ENCODE measurements at places on chromosomes 5 and 9. TPM values are rescaled to one million over a fixed set of nuclear protein-coding genes. Genes with fewer than 3 reads are reported as not detected.

GRCh38 chr5:144549580-144549979, 378.9 kb downstream of the KCTD16 start:
- DNase-seq, result no peak

GRCh38 chr5:74738406-74738805, 28.5 kb downstream of the GFM2 start:
- DNase-seq, result no peak

GRCh38 chr5:66255714-66256113, 111.6 kb downstream of the SREK1 start:
- no peak for DNase-seq

DNA sequence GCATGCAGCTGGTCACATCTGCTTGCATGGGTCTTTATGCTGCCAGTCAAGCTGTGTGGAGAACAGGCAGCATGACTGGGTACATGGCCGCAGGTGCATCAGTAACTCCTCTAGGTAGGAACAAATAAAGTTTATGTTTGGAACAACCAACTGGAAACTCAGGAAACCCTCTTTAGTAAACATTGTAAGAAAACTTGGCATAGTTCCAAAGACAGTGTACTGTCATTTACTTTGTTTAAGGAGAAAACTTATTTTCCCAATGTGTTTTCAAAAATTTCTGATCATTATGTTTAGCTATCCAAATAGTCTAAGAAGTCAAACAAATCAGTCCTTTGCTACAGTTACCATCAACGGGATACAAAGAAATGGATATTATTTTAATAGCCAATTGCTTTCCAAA, 386.0 kb downstream of the CHSY3 start:
- no peak for DNase-seq

DNA sequence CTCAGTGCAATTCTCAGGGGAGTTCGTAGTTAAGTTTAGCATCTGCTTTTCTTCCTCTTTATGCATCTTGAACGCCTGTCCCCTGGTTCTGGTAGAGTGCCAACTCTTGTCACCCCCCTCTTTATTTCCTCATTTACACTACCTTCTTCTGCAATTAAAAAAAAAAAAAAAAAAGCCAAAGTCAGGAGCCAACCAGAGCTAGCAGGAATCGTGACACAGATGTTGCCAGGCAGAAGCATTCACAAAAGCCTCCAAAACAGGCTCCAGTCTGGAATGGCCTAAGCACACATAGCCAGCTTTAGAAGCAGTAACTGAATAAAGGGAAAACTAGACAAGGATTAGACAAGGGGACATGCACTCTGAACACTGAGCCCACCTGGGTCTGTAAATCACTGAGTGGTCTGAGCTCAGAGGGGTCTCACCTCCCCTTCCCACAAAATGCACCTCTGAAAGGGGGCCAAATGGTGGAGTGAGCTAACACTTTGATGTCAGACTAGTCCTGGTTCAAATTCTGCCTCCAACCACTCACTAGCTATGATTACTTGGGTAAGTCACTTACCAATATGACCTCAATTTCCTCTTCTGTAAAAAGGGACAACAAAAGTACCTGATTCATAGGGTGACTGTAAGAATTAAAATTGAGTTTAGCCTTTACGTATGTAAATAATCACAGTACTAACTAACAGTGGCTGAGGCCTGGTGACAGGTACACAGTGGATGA, 2.0 kb downstream of the CD74 start:
- peak; percentile 86 for DNase-seq

GRCh38 chr9:129964901-129965734, 77.9 kb downstream of the FNBP1 start:
- DNase-seq, result no peak

DNA sequence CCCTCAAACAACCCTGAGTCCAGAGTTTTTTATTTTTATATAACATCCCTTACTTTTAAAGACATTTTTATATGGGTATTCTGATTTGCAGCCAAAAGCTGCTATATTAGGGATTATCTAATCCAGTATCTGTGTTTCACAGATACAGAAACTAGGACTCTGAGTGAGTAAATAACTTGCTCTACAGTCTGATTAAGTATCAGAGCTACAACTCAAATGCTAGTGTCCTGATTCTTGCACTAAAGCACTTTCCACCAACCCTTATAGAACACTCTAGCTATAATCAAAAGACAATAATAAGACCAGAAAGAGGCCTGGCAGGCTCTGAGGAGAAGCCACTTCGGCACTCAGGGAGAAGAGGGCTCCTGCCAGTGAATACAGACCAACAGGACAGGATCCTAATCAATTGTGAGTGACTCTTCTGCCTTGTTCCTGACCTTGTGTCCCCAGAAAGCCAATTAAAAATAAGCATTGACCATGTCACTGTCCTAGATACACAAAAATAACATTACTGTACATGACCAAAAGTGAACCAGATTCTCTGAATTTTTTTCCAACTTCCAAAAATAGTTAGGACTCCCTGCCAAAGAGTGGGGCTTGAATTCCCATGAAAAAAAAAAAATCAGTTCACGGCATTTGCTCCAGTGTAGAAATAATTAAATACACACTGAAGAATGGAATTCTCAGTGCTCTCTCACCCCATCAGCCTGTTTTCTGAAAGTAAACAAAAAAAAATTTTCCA, 63.6 kb upstream of the MAP3K1 start:
- no peak for DNase-seq

DNA sequence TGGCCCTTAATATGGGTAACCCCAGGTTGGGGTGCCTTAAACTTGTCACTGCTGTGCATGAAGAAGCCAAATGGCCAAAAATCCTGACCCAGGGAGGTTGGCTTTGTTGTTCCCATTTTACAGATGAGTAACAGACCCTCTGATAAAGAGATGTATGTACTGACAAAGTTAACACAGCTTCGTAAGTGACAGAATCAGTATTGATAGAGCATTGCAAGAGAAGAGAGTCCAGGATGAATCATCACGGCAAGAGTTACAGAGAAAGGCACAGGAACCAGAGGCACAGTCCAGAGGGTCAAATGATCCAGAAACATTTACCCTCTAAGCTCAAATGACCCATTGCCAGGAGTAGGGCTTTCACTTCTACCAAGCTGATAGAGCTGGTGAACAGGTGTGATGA, 103.8 kb upstream of the SMC2 start:
- DNase-seq, result no peak

STPG3 gene
- total RNA-seq, result not detected

IL3 gene
- not detected for total RNA-seq

MLANA gene
- total RNA-seq, result not detected

RELL2 gene
- total RNA-seq, result 9.8 TPM

Data from CD8-positive, alpha-beta T cell (primary cell).